ENCODE measurements at places on chromosomes 7 and 10.

GRCh38 chr10:117257721-117258120, 16.8 kb downstream of the SLC18A2 start:
- DNase-seq: no peak

GRCh38 chr10:86965986-86966654, 2.2 kb upstream of the ADIRF start:
- DNase-seq: no peak

GRCh38 chr7:139855498-139856270, 26.6 kb downstream of the TBXAS1 start:
- peak; percentile 92 for DNase-seq

DNA sequence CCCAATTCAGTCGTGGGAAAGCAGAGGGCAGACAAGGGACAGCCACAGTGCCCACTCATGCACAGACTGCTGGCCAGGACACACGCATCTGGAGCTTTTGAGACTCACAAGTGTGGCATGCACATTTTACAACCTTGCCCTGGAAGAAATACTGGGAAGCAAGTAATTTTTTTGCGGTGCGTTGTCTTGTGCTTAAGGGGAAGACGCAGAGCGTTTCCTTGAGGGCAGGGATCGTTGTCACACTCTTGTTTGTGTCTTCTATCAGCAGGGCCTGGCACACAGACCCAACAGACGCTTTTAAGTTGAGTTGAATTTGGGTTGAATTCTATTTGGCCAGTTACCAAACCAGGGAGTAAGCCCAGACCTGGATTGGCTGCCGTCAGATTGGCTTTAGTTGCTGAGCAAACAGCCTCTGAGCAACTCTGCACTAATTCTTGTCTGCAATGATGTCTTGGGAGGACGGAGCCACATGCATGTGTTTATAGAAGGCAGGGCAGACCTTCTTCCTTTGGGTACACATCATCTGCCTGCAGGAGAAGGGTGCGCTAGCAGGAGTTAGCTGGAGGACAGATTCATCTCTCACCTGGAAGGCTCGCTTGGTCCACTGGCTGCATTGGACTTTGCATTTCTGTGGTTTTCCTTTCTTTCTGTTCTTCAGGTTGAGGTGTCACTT, 38.4 kb downstream of the IL2RA start:
- DNase-seq: no peak

- DNase-seq: no peak
Measured at GRCh38 chr10:78774999-78775711, 293.6 kb upstream of the ZMIZ1 start.

DNA sequence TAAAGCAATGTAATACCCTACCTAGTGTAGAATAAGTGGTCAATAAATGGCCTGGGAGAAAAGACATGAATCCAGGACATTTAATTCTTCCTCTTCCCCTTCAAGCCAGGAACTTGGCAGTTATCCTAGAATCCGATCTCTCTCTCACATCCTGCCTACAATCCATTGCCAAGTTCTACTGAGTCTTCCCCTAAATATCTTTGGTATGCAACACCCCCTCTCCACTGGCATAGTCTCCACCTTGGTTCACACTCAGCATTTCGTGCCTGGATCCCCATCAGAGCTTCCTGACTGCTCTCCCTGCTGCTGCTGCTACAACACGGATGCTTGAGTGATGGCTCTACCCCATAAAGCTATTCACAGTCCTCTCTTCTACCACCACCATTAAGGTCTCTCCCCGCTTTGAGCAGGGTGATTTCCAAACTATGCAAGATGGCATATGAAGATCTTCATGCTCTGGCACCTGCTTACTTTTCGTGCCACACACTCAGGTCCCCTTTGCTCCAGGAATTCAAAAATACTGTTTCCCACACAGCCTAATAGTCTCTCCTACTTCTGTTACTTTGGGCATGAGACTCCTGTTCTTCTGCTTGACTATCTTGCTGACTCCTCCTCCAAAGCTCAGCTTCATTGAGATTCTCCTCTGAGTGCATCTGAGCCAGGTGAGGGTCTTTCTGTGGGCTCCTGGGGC, 4.8 kb downstream of the ANK3 start:
- no peak for DNase-seq

GRCh38 chr7:82209179-82209747, 234.3 kb downstream of the CACNA2D1 start:
- no peak for DNase-seq

GRCh38 chr7:141617280-141617679, 66.1 kb downstream of the AGK start:
- DNase-seq: no peak

- no peak for DNase-seq
Measured at GRCh38 chr7:52285689-52286088, 749.7 kb upstream of the POM121L12 start.

GRCh38 chr10:120508966-120509365, 51.9 kb downstream of the PLPP4 start:
- no peak for DNase-seq

DNA sequence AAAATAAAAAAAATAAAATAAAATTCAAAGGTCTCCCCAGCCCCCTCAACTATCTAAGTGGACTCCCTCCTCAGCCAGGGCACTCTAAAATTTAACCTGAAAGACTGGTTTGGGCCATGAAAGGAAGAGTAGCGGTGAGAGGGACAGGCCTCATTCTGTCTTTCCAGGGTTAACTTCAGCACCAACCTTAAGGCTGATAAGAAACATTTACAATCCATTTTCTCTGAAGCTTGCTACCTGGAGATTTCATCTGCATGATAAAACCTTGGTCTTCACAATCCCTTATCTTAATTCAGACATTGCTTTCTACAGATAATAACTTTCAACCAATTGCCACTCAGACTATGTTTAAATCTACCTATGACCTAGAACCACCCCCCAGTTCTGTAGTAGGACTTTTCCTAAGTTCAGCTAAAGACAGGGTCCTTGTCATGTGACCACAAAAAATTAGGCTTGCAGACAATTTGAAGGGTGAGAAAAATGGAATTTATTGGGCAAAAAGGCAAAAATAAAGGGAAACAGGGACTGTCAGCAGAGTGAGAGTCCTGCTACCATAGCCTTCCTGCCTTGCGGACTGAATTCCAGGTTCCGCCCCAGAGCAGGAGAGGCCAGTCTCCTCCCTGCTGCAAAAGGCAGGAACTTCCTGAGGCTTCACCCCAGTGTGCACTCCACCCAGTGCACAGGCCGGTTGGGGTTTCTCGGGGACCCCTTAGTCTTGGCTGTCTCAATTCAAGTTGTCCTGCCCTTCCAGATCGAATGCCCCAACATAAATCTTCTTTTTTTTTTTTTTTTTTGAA, 26.0 kb downstream of the AGK start:
- no peak for DNase-seq

- DNase-seq: no peak
Measured at GRCh38 chr7:70506434-70506833, 625.5 kb upstream of the GALNT17 start.

- no peak for DNase-seq
Measured at GRCh38 chr10:100972904-100973535, 3.7 kb downstream of the SEMA4G start.

GRCh38 chr7:35723011-35723410, 28.1 kb upstream of the HERPUD2 start:
- peak; percentile 20 for DNase-seq

- DNase-seq: no peak
Measured at GRCh38 chr7:68537051-68537773, 1061.1 kb upstream of the AUTS2 start.

- no peak for DNase-seq
Measured at GRCh38 chr7:158016180-158017097, 571.2 kb downstream of the PTPRN2 start.

DNA sequence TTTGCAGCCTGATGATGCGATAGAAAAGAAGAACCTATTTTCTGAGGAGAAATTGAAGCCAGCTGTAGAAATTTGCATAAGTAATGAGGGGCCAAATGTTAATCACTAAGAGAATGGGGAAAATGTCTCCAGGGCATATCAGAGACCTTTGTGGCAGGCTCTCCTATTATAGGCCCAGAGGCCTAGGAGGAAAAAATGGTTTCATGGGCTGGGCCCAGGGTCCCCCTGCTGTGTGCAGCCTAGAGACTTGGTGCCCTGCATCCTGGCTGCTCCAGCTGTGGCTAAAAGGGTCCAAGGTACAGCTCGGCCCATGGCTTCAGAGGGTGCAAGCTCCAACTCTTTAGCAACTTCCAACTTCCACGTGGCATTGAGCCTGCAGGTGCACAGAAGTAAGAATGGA, 123.4 kb downstream of the STK31 start:
- DNase-seq: no peak

DNA sequence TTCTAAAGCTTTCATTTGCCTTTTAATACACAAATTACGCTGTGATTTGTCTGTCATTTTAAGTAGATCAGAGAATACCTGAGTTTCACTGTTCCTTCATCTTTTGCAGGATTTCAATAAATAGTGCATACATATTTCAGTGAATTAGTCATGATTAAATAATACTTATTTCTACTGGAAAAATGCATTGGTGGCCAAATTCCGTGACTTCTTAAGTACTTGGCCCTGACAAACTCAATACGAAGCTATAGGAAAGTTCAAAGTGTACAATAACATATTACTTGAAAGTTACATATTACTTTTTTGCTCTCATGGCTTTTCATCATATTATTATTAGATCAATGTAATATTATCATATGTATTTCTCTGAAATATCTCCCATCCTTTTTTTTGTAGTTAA, 16.1 kb upstream of the PLXDC2 start:
- DNase-seq: no peak

DNA sequence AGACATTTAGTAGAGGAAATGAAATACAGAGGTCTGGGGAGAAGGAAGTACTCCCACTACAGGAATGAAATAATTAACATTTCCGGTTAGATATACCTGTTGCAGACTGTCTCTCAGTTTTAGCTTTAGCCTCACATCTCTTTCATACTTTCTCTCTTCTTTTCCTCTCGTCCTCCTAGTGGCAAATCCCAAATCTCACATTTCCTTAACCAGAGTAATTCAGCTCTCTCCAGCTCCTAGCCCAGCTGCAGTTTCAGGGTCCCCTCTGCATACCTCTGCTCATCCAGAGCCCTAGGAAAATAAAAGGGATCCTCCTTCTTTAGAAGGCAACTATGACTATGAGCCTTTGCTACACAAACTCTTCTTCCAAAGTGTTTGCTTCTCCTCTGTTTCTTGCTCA, 643.2 kb downstream of the PHTF2 start:
- no peak for DNase-seq

DNA sequence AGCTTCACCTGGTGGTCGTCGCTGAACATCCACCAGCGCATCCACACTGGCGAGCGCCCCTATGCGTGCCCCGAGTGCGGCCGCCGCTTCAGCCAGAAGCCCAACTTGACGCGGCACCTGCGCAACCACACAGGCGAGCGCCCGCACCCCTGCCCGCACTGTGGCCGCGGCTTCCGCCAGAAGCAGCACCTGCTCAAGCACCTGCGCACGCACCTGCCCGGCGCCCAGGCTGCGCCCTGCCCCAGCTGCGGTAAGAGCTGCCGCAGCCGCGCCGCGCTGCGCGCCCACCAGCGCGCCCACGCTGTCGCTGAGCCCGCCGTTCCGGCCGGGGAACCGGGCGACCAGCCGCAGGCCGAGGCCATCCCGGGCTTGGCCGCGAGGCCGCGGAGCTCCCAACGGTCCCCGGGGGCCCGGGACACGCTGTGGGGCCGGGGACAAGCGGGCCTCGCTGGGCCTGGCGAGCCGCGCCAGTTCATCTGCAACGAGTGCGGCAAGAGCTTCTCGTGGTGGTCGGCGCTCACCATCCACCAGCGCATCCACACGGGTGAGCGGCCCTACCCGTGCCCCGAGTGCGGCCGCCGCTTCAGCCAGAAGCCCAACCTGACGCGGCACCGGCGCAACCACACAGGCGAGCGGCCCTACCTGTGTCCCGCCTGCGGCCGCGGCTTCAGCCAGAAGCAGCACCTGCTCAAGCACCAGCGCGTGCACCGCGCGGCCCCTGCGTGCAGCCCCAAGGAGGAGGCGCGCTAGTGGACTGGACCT, 18.4 kb downstream of the ZNF775 start:
- DNase-seq: no peak

- DNase-seq: peak; percentile 53
Measured at GRCh38 chr10:73590881-73591799, at the start of gene USP54. TSS of gene USP54 (minus strand) at chr10:73591342. CDS start at chr10:73575658, 15,684 bp downstream.

DNA sequence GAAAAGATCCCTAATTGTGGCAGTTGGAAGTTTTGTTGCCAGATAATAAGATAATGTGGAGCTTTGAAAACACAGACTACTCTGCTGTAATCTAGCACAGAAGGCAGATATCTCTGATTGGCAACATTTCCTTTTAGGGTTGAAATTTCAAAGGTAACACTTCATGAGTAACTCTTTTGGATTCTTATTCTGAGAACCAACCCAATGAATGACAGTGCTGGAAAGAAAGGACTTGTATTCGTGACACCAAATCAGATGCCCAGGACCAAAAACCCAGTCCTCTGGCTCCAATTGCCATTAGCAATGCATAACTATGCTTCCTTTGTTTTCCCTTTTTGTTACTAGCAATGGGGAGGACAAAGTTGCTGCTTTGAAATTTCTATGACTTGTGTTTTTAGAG, 41.0 kb upstream of the ELMO1 start:
- no peak for DNase-seq

DNA sequence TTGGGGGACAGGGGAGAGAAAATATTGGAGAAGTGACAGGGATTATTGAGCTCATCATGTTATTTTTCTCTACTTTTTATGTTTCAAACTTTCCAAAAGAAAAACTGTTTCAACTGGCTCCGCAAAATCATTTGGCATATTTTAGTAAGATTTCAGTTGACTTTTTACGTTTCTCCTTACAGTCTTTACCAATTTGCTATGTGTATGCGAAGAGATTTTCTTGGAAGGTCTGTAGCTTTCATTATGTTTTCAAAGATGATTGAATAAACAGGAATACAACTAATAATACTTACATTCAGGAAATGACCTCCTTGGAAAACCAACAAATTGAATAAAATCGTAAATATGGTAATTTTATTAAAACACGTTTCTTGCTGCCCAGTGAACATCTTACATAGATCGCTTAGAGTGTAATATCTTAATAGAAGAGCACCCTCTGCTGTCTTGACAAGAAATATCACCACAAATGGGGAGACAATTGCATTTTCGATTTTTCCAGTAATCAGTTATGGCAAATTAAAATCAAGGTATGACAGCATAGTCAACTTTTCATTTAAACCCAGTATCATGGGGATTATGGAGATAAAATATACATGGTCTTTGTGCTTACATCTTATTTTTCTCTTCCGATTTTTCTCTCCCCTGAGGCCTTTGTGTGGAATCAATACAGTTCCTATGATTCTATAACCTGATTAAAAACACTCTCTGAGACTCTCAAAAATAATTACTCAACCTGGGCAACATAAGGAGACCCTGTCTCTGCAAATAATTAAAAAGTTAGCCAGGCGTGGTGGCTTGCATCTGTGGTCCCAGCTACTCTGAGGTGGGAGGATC, 43.1 kb downstream of the MBL2 start:
- DNase-seq: peak; percentile 19

GRCh38 chr7:106279425-106280197, 5.2 kb downstream of the NAMPT start:
- DNase-seq: peak; percentile 12
